ENCODE measurements at places on chromosomes 2 and 18.

DNA sequence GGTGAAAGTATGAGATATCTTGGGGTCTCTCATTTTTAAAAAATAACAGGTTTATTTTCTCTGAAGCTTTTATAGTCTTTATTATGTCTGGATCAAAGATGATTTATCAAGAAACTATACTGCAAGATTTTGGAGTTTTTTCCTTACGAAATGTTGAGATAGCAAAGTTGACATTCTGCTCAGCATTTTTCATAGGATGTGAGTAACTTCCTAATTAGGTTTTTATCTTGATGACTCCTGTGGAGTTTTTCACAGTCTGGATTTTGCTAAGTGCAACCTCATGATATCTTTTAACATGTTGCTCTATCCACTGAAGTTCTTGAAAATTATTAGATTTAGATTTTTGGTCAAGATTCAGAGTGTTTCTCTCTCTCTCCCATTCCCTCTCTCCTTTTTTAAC, 17.8 kb downstream of the TCF7L1 start:
- DNase-seq, result no peak

DNA sequence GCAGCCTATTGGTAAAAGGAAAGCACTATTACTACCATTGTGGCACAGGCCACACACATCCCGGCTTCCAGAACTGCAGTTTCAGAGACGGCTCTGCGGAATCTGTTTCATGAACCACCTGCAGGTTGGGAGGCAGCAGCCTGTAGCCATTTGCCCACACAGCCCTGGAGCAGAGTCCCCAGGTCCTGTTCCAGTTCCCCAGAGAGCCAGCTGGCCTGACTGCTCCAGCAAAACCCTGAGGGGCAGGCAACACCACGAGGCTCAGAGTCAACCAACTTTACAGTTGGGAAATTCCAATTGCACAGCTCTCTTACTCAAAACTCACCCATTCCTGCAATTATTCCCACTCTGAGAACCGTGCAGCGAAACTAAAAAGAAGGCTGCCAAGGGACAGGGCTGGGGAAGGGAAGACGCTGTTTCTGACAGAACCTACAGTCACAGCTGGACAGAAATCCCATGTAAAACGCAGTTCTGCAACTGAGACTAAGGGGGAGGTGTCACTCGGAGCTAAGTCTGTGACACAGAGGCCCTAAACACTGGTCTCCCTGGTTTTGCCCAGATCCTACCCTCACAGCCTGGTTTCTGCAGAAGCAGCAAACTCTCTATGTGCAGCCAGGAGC, 219.4 kb downstream of the TMEM163 start:
- DNase-seq, result no peak

GRCh38 chr2:28338046-28338817, 54.4 kb upstream of the FOSL2 start:
- DNase-seq, result peak; percentile 62

DNA sequence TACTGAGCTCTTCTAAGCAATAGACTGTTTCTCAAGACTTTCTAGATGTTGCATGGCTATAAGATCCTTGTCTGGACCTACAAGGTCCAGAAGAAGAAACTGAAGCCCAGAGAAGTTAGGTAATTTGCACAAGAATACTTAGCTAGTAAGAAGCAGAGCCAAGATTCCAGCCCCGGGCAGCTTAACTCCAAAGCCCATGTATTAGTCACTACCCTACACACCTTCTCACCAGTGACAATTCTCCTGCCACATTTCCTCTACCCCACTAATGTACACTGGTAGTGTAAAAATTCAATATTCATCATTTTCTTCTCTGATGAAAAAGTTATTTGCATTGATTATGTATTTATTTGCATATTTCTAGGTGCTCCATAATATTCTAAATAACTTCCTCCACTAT, 95.5 kb upstream of the CREB1 start:
- DNase-seq, result no peak

DNA sequence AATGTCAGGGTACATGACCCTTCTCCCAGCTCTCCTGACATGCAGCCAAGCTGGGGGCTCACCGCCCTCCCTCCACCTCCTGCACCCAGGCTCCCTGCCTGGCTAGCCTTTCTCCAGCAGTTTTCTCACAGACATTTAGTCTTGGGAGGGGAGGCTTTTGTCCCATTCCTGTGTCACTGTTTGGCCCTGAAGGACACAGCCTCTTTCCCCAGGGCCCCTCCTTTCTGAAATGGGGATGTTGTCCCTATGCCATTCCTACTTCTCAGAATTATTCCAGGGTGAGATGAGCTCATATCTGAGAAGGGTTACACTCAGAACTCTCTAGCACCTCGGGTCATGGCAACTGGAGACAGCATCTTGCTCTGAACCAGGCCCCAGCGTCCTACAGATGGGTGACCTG, 47.3 kb upstream of the MRPL33 start:
- DNase-seq, result no peak

DNA sequence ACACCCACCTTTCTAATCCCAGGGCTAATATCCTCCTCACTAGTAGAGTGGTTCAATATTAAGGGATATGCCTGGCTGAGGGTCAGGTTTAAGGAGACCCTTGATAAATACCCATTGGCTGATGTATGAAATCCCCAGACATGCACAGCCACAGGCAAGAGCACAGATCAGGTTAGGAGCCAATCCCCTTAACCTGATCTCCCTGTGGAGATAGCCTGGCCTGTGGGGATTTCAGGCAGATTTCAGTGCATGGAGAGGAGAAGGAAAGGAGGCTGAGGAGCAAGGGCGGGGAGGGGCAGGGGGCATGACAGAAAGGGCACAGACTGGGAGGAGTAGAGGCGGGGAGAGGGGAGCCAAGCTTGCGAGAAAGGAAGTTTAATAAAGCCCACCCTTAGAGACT, 129.0 kb downstream of the LOXHD1 start:
- no peak for DNase-seq

DNA sequence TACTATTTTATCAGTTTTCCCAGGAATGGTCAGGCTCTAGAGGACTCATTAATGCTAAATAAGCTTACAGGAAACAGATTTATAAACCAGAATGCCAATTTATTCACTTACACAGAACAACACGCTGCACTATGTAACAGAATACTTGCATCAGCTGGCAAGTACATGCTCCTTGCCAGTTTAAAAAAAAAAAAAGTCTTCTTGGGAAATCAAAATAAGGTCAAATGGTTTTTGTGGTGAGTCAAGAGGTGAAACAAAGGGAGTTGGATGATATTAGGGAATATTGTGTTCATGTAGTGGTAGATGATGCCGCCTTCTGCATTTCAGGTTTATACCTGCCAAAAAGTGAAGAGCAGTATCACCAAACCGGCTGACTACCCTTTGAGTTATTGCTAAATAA, 1322.1 kb upstream of the ZEB2 start:
- no peak for DNase-seq

DNA sequence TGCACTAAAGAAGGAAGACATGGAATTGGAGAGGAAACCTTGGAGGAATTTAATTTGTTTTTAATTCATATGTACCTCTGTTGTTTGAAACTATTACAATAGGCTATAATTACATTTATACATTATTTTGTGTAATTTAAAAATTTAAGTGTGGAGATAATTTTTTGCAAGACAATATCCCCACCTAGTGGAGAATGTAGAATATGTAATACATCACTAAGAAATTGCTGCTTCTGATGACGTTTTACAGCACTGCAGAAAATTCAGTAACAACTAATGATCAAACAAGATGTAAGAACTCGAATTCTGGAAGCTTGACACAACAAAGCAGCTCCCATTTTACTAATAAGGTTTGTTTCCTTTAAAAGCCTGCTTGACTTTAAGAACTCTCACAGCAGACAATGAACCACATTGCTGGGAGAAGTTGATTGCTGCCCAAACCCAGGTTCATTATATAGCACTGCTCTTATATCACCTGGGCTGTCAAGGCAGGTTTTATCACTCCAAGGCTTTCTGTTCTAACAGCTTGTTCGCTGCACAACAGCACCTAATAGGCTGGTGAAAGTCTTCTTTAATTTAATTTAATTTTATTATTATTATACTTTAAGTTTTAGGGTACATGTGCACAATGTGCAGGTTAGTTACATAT, 53.4 kb downstream of the THADA start:
- no peak for DNase-seq

GRCh38 chr18:27520401-27520800, 335.3 kb upstream of the CHST9 start:
- no peak for DNase-seq

DNA sequence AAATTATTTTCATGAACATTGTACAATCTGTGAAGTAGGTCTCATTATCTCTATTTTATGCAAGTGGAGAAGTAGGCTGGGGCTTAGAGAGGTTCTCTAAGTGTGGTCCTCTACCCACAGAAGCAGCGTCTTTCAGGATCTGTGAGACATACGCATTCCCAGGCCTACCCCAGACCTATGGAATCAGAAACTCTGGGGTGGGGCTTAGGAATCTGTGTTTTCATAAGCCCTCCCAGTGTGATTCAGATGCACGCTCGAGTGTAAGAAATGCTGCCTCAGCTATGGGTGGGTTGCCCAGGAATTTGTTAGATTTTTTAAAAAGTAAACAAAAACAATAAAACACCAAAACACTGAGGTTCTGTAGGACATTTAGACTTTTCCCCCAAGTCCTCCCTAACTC, 14.8 kb upstream of the ZAP70 start:
- no peak for DNase-seq

DNA sequence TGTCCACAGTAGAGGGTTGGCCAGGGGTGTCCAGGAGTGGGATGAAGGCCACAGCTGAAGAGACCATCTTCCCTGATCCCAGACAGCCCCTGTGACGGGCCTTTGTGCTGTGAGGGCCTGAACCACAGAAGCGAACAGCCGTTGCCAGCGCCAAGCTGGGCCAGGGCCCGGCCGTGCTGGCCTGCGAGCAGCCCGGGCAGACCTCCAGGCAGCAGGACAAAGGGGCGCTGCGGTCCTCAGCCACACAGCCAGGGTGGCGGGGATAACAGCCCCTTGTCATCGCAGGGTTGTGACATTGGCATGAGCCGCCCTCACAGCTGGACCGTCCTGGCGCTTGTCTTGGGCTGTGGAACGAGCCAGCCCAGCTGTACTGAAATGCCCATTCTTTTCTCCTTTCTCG, 161.1 kb downstream of the FAM210A start:
- DNase-seq, result no peak

GRCh38 chr18:61765097-61765496, 127.7 kb downstream of the RNF152 start:
- no peak for DNase-seq

DNA sequence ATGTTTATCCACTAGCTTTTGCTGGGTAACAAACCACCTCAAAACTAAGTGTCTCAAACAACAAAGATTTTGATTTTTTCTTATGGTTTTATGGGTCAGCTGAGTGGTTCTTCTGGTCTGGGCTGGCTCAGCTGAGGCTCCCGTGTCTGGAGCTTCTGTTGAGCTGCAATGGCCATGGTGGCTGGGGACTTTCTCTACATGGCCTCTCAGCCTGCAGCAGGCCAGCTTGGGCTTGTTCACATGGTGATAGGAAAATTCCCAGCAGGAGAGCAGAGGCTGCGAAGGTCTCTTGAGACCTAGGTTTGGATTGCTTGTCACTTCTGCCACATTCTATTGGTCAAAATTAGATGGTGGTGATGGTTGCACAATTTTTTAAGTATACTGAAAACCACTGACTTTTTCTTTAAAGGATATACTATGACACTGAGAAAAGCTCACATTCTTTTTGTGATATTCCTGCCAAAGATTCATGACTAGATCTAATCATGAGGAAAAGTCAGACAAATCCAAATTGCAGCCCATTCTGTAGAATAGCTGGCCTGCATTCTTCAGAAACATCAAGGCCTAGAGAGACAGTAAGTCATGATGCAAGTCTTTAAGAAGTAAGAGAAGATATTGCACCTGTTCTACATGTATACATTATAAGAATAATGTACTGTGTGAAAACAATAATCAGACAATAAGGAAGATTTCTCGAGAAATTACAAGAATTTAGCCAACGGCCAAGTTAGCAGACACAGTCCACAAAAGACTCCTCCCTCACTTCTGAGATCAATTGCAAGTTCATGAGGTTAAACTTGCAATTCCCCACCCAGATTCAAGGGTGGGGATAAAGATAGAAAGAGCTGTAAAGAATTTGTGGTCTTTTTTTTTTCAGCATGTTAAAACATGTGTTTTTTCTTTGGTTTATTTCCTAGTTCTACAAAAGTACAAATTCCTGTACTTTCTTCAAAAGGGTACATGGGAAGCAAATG, 35.0 kb upstream of the IL1R2 start:
- DNase-seq, result no peak

DNA sequence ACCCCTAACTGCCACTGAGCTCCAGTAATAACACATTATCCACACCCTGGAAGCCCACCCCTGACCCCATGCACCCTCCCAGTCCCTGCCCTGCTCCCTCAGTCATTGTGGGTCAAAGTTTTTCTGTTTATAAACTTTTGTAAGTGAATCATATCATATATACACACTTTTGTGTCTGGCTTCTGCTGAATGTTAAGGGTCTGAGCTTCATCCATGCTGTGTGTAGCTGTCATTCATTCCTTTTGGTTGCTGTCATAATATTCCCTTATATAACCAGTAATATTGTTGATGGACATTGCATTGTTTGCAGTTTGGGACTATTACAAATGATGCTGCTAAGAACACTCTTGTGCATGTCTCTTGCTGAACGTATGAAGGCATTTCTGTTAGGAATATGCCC, 14.5 kb downstream of the CNNM4 start:
- no peak for DNase-seq

- DNase-seq, result no peak
Measured at GRCh38 chr2:130916438-130916705, 79.7 kb downstream of the ARHGEF4 start.

DNA sequence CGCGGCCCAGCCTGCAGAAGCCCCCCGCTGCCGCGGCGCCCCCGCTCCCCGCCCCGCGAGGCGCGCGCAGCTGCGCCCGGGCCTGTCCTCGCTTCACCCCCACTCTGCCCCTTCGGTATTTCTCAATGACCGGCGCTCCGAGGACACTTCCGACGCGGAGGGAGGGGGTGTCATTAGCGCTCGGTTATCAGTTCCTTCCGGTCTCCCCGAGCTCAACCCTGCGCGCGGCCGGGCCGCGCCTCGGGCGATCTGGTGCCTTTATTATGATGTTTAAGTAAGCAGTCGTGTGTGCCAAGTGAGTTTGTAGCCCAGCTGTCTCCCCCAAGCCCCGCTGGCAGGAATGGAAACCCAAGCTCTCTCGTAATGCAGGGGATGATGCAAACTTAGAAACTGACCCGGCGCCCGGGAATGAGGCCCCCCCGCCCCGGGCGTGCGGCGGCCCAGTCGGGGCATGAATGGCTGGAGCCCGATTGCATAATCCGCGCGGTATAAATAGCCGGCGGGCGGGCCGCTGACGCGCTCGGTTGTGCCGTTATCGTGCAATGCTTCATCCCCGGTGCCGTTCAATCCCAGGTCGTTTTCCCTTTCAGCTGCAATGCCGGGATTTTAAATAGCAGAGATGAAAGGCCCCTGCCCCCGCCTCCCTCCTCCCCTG, 3.9 kb upstream of the SPRED2 start:
- peak; percentile 96 for DNase-seq

Measured in upper lobe of right lung (tissue), 1 donor.